ENCODE measurements at places on chromosomes 3 and 15.

DNA sequence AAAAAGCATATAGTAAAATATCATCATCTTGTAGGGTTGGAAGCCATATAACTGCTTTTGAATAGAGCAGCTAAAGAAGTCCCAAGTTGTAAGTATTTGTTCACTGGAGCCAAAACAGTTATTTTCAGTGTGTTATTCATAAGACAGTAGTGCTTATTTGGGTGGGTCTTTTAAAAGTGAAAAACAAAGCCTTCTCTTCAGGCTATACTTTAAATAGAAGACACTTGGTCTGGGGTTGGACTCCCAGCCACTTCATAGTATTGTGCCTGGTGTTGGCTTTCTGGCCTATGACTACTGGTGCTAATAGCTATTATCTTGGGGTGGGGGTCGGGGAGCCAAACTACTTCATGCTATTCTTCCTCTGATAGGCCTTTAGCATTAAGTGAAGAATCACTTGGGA, 135.2 kb downstream of the SLC25A26 start:
- no peak for DNase-seq

DNA sequence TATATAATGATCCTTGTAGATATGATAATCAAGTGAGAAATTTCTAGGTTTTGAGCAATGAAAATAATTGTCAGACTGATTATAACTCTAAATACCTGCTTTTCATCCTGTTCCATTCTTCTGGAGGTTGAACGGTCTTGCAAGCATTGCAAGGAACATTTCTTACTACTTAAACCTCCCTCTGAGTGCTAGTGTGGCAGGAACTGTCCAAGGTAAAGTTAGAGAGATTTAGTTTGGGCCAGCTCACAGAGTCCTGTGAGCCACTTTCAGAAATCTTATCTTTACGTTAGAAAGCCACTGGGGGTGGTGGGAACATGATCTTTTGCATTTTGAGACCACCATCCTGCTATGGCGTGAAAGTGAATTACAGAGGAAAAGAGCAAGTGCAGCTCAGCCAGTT, 121.1 kb upstream of the NPHP3 start:
- DNase-seq: no peak

GRCh38 chr3:143105170-143105569, 14.4 kb upstream of the CHST2 start:
- DNase-seq: no peak

- no peak for DNase-seq
These were observed 130.1 kb downstream of the P2RY1 start for GRCh38 chr3:152964911-152965609.

GRCh38 chr15:60691508-60692047, 212.6 kb upstream of the ICE2 start:
- DNase-seq: no peak
